SHP77 treated with DMSO at 0.1 percent for 48 hours (cell line): ENCODE measurements at places on chromosomes 7 and 10.

GRCh38 chr10:51384971-51385370, 310.7 kb downstream of the PRKG1 start:
- no peak for DNase-seq

DNA sequence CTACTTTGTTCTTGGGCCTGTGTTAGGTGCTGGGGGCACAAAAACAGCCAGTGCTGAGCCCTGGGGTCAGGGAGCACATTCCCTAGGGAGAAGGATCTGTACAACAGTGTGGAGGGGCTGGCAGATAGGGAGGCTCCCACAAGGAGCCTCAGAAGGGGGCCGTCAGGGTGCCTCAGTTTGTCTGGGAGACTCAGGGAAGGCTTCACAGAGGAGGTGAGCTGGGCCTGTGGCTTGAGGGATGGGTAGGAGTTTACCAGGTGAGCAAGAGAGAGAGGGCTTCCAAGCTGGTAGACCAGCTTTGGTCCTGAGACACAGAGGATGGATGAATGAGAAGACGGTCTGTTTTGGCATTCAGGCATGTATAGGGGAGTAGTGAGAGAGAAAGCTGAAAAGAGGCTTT, 52.1 kb downstream of the CAMK1D start:
- DNase-seq = no peak

- DNase-seq = no peak
Observed at GRCh38 chr10:74164716-74165529, 13.9 kb downstream of the ADK start.

DNA sequence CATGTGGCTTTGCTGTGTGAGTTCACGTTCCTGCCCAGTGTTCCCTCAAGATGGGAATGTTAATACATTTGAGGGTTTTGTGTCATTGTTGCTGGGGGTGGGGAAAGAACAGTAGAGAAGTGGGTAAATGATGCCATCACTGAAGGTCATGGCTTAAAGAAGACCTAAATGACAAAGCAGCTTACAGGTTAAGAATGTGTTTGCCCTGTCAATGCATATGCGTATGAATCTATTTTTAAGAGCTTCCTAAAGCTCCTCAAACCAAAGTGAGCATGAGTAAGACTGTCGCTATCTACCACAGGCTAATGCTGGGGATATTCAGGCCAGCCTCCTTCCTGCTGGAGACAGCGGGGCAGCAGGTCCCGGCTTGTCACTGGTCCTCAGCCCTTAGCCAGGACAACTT, 162.9 kb downstream of the CREB5 start:
- no peak for DNase-seq

DNA sequence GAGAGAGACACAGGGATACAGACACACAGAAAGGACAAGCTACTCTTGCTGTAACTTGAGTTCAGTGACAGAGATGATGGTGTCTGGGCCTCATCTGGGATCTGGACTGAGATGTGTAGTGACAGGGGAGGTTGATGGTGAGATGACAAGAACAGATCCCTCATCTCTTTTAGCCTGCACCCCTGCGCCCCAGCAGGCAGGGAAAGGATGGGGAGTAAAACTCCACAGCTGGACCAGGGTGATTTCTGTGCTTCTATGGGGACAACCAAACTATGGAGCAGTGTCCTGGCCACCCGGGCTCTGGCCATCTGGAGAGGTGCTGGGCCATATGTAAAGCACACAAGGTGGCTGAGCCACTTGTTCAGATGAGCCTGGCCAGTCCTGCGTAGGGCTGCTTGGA, 4.5 kb upstream of the LRRC18 start:
- no peak for DNase-seq

DNA sequence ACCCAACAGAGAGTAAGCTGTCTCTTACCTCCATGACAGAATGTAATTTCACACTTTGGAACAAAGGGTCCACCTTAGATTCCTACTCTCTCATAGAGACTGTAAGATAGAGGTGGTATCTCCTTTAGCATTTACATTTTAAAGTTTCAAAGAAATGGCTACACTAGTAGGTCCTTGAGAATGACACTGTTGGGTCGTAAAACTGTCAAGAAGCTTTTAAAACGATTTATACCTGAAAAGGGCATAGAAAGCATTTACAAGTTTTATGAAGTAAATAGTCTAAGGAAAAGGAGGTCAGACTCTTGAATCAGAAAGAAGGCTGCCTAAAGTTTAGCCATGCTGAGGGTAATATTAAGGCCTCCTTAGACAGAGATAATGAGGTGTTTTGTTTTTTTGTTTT, 1212.4 kb upstream of the PHF14 start:
- no peak for DNase-seq

DNA sequence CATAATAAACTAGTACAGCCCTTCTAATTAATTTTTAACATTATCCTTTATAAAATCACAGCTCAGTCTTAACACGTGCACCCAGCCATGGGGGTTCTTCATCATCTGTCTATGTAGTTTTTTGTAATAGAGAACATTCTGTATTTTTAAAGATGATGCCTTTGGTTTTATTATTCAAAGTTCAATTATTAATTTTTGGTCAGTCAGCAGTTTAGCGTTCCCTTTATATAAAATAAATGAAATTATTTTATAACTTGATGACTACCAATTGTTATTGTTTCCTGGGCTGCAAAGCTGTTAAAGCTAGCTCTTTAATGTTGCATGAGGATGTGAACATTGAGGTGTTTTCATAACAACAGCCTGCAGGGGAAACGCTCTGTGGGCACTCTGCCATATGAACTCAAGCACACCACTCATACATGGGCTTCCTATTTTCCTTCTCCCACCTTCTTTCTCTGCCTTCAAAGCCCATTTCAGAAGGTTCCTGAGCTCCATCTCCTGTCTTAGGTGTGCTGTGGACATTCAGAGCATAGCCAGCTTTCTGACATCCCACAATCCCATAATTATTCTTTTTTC, 172.0 kb upstream of the YAE1 start:
- DNase-seq = no peak

GRCh38 chr10:103083977-103084320, 109.1 kb downstream of the NT5C2 start:
- no peak for DNase-seq

GRCh38 chr7:150910996-150911422, 58.7 kb downstream of the AOC1 start:
- no peak for DNase-seq

DNA sequence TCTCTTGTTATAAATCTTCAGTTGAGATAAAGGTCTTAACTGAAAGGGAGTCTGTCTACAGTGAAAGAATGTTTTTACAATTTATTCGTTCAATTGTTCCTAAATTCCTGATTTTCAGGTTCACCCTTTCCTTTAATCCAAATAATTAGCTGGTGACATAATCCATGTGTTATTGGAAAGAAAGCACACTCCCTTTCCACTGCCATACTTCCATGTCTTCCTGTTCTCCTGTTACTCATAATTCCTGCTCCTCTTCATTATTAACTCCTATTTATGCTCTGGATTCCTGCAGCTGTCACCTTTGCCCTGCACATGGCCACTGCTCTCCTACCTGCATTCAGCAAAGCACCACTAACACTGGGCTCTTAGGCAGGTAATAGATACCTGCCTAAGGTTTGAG, 40.0 kb upstream of the FAM3C start:
- no peak for DNase-seq

GRCh38 chr7:20298486-20298901, 32.2 kb upstream of the ITGB8 start:
- DNase-seq = no peak

DNA sequence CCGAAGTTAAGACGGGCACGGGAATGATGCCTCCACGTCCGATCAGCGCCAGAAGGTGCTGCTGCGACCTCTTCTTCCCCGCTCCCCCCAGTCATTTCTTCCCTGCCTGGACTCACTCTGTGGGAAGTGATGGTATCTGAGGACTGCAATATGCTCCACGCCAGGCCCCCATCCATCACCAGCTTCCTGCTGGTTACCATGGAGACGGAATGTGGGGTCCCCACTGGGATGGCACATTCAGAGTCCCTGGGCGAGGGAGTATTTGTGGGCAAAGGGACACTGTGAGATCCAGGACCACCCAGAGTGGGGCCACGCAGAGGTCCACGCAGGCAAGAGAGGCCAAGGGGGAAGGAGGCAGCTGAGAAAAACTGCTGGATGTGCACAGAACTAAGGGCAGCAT, 39.7 kb downstream of the CARD11 start:
- no peak for DNase-seq
